ENCODE measurements at places on chromosomes 6 and 20.
A peak's percentile ranks its signal among the peaks of the same experiment; 100 is the strongest.

- DNase-seq: no peak
Observed at GRCh38 chr20:25227317-25227831, 20.5 kb upstream of the PYGB start.

DNA sequence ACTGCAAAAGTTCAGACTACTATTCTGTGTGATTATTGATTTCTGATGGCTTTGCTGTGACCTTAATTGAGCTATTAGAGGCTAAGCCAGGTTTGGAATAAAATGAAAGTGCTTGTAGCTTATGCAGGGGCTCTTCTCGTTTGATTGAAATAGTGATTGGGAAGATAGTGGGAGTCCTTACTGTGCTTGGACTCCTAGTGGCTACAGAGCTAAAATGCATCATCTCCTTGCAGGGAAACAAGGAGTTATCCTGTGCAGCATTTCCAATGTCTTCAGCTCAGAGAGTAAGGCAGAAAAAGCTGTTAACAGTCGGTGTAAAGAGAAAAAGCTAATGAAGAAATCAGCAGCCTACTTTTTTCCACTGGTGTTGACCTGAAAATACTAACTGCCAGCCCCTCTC is 173.5 kb downstream of the SLC35F1 start:
- DNase-seq: no peak

- no peak for DNase-seq
Observed at GRCh38 chr20:40922865-40923264, 105.8 kb upstream of the TOP1 start.

DNA sequence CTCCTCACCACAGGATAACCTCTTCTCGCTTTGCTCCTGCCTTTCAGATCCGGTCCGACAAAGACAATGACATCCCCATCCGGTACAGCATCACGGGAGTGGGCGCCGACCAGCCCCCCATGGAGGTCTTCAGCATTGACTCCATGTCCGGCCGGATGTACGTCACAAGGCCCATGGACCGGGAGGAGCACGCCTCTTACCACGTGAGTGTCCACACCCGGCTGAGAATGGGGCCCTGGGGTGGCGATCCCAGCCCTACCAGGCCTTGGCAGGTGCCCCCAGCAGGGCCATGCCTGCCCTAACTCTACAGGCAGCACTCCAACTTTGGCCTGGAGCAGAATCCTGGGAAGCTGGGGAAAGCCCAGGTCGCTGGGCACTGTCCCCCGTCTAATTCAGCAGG is 221.1 kb downstream of the TAF4 start:
- DNase-seq: no peak

- no peak for DNase-seq
Observed at GRCh38 chr6:134826889-134827737, 122.8 kb downstream of the ALDH8A1 start.

DNA sequence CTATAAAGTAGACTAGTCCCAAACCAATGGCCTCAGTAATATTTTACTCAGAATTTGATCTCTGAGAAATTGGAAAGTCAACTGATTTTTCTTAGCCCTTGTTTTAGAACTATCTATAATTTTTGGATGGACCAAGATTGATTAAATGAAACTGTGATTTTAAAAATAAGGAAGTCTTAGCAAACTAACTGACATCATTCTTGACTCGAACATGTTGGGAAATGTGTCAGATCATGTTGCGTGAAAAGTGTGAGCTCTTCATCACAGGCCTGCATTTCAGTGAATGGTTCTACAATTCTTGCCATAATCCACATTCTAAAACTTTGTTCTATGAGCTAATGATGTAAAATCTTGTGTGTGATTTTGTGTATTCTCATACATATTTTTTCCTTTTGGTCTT is 11.0 kb downstream of the TNFAIP3 start:
- no peak for DNase-seq

DNA sequence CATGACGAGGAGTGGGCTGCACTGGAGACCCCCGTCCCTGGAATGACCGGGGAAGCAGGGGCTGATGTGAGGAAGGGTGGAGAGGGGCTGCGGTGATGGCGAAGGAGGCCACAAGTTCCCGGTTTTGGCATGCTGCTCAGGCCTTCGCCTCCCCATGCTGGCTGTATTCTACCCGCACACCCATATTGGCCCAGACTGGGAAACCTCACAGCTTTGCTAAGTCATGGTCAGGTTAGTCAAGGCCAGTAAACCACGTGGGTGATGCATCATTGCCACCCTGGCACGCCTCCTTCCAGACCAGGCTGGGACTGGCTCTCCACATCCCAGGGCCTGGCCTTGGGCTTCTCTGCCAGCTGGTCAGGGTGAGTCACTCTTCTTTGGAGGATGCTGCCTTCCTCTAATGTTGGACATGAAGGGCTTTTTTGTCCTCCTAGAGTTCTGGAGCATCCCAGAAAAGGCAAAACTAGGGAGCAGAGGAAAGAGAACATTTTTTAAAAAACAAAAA is 53.8 kb downstream of the PCNA start:
- DNase-seq: peak; percentile 66

DNA sequence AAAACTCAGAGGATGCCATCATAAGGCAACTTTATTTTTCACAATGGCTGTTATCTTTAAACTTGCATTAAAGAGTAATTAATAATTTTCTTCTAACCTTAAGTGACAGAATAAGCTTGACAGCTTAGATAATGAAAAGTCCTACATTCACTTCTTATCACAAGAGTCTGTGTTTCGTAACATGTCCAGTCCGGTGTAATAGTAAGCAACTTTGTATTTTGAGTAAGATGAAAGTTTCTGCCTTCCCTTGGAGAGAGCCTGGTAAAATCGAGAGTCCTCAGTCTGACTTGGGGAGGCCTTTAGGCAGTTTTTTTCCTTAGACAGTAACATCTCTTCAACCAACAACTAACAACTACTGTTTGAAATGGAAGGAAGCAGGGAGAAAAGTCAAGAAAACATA is 195.6 kb downstream of the GRM1 start:
- DNase-seq: no peak
